Cardiac fibroblast (primary cell): ENCODE measurements at places on chromosomes 3 and 15.

- DNase-seq, result no peak
These were observed 30.7 kb downstream of the IDH3A start for GRCh38 chr15:78179906-78180305.

DNA sequence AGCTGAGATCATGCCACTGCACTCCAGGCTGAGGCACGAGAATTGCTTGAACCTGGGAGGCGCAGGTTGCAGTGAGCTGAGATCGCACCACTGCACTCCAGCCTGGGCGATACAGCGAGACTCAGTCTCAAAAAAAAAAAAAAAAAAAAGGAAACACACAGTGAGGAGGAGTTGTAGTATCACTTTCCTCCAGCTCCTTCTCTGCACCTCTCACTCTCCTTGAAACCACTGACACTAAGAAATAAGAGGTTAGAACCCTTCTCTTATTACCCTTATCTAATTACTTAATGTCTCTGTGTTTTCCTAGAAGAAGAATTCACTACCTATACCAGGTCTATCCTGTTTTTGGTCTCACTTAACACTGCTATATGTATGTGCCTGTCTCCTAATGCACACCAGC, 31.7 kb downstream of the RAB27A start:
- no peak for DNase-seq

DNA sequence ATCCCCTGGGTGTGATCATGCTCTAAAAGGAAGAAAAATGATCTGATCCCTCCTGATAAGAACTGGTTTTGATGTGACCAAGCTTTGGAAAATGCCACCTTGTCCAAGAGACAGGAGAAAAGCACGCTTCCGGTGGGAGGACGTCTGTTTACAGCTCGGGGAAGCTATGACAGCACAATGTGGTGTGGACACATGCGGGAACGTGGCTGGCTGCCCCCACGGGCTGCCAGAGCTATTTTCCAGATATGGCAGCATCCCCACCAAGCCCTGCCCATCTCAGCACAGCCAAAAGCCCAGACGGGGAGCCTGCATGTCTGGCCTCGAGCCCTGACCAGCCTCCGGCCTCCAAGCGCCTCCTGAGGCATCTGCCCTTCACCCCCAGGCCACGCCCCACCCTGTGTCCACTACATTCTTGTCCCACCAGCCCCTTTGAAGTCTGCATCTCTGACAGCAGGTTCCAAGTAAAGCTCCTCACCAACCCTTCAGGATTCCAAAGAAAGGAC, 63.2 kb upstream of the HRH1 start:
- DNase-seq, result peak; percentile 58

DNA sequence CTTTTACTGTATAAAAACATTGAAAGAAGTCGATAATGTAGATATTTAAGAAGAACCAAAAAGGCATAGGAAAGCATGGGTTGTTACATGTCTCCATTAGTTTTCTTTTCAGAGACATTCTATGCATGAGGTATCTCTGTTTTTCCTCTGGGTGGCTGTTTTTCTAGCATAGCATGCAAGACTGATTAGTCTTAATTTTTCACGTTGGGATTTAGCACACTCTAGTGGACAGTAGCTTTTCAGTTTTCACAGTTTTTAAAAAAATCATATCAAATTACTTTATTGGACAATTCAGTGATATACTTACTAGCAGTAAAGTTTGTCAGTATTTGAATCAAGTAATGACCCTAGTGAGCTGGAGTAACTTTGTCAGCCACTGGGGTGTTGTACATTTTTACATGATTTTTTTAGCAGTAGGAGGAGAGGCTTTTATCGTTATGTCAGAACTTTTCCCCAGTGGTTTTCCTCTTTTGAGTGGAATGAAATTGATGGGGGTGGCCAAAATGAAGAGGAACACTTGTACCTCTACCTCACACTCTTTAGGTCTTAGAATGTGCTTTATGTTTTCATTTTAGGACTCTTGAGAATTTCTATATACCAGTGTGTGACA, 57.2 kb downstream of the SEC22A start:
- DNase-seq, result peak; percentile 77

GRCh38 chr3:50607271-50608091, 4.1 kb downstream of the CISH start:
- no peak for DNase-seq

- DNase-seq, result peak; percentile 28
These were observed 57.3 kb downstream of the FRMD5 start for GRCh38 chr15:44137750-44138149.

DNA sequence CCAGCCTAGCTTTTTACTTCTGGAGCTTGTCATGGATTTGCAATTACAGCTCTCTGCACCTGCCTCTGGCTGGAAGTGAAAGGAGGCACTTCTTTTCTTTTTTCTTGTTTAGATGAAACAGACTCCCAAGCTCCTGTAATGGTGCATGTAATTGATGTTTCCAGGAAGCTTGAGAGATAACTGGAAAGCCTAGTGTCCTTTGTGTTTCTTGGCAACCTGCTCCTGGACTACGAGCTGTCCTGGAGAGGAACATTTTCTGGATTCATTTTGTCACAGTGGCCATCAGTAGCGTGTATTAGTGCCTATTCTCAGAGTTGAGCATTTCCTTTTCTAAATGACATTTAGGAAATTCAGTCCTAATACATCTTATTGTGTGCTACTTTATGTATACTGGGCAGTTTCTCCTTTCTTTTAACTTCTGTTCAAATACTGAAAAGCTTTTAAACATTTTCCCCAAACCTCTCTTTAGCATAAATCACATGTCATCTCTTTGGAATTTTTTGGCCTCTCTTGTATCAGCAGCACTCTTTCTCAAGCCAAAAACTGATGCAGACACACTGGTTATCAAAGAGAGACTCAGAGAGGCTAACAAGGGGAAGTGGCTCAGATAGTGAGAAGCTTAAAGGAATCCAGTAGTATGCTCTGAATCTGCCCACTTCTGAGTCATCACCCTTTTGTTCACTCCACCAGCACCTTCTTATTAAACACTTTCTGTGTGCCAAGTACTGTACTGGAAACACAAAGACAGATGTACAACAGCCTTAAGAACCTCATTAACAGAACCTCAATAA, 62.6 kb upstream of the SLC2A2 start:
- peak; percentile 91 for DNase-seq

- DNase-seq, result no peak
These were observed 15.0 kb upstream of the KCNMB3 start for GRCh38 chr3:179265875-179266274.

- DNase-seq, result peak; percentile 17
These were observed 199.6 kb upstream of the EIF1B start for GRCh38 chr3:40109641-40110490.

DNA sequence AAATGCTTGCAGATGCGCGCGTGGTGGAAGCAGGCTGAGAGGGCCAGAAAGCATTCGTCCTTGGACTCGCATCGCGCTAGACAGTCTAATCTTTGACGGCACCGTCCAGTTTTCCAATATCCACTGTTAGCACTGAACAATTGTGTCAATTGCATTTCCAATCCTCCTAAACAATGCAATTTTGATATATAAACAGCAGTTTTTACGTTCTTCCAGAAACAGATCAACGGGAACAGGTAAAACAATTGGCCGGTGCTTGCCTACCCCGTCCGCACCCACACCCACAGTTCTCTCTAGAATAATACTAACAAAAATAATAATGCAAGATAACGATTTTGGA, 17.2 kb downstream of the CPN2 start:
- DNase-seq, result no peak

DNA sequence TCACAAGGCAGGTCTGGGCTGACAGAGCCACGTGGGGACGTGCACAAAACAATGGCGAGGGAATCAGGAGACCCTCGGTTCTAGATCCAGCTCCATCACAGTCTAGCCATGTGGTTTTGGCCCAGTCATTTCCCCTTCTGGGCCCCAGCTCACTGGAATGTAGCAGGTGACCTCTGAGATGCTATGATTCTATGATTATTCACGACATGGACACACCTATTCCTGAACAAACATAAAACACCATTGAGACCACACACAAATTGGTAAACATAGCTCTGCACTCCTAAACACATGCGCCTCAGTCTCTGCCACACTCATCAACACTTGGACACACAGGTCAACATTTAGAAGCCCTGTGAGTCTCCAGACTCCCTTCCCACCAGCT, 9.0 kb downstream of the IGDCC4 start:
- no peak for DNase-seq

DNA sequence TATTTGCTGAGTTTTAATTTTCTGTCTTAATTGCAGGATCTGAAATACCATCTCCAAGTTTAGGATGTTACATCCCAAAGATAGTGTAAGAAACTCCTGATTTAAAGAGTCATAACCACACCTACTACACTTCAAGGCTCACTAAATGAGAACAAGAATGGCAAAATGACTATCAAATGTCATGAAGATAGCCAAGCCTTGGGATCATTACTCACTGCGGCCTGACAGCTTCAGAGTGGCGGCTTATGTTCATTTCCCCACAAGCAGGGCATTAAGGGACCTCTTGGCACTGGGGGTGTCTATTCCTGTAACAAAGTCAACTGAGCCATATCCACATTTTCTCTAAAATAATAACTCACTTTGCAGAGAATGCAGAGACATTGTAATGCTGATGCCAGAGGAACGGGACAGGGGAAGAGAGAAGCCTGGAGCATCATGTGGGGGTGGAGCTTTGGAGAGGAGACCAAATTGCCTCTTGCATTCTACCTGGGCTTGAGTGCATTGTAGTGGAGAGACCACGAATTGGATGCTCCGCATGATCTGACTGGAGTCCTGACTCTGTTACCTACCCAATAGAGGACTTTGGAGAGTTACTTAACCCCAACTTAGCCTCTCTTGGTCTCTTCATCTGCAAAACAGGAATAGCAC, 219.2 kb downstream of the OPA1 start:
- DNase-seq, result no peak

DNA sequence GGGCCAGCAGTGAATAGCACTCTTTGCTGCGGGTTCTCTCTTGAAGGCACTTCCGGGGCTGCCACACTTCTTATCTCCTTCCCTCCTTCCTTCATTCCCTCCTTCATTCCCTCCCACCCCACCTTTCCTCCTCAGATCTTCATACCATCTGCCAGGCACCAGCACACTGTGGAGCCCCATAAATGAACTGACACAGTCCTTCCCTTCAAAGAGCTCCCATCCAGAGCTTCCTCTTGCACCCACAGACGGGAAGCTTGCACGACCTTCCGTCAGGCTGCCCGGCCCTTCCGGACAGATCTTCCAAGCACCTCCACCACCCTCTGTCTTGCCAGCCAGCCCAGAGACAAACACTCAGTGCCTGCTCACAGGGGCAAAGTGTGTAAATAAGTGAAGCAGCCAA, 65.4 kb upstream of the HERC1 start:
- DNase-seq, result no peak

GRCh38 chr3:15602146-15602536, 596 bp downstream of the BTD start:
- no peak for DNase-seq

DNA sequence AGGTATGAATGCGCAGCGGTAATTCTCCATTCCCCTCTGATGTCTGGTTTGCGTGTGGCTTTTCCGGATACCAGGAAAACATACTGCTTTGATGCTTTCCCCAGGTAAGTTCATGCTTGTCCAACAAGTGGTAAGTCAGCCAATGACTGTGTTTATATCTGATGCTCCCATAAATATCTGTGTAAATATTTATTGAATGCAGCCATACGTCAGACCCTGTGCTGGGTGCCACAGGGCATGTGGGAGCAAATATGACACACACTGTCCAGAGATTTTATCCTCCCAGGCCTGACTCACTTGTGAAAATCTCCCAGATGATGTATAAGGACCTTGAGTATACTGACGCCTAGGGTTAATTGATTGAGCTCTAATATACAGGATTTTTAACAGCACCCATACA, 29.6 kb upstream of the CEMIP start:
- DNase-seq, result no peak

- DNase-seq, result peak; percentile 83
These were observed 28.0 kb upstream of the LACTB start for GRCh38 chr15:63093486-63094205.

DNA sequence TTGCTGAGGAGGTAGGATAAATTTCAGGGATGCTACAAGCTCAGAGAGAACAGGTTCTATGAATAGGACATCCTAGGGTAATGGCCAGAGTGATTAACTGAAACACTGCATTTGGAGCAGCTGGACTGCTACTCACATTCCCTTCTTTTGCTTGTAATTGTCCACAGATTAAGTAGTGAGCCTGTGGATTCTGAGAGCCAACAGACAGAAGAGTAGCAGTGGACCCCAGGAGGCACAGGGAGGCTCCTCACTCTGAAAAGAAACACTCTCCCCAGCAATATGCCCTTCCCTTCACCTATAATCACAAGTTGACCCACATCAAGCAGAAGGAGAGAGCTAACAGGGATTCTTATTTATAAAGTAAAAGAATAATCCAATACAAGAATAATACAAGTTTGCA, 10.6 kb upstream of the RFX7 start:
- DNase-seq, result no peak

DNA sequence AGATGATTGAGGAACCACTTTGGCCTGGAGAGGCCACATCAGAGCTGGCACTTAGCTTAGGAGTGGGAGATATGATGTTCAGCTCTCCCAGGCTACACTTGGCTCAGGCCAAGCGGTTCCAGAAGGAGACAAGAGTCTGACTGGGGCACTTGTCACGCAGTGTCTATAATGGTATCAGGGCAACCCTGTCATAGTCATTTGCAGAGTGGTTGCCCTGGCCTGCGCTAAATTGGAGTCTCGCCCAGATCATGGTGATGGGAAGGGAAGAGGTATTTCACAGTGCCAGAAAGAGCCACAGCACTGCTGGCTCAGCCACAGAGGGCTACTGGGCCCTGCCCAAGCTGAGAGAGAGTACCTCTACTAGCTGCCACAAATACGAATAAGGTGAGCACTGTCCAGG, 186.9 kb upstream of the CRBN start:
- DNase-seq, result no peak

GRCh38 chr3:189419683-189420082, 211.5 kb upstream of the TP63 start:
- DNase-seq, result no peak

- no peak for DNase-seq
These were observed 291.7 kb downstream of the FAM43A start for GRCh38 chr3:194977356-194977755.

DNA sequence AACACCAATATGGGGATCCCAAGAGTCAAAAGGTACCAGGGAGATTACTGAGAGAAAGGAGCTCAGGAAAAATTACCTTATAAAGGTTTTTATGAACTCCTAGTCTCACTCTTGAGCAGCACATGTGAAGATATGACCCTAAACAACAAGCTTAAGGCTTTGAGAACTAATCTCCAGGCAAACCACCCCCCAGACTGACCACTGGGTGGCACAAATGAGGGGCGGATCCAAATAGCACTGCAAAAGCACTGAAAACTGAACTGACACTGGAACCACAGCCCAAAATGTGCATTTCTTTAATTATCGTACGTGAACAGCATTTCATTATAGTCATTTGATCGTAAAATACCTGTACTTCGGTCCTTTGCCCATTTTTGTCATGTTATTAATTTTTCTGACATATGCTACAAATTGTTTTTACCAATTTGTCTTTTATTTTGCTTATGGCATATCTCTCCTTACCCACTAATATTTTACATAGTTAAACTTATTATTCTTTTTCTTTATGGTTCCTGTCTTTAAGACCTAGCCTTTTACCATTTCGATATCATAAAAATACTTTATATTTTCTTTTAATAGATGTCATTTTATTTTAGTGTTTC, 31.5 kb upstream of the TFDP2 start:
- DNase-seq, result peak; percentile 73
